Cardiac muscle cell (in vitro differentiated cells and primary cell): ENCODE measurements at places on chromosomes 3 and 15. TPM values are rescaled to one million over a fixed set of nuclear protein-coding genes. Genes with fewer than 3 reads are reported as not detected.

DNA sequence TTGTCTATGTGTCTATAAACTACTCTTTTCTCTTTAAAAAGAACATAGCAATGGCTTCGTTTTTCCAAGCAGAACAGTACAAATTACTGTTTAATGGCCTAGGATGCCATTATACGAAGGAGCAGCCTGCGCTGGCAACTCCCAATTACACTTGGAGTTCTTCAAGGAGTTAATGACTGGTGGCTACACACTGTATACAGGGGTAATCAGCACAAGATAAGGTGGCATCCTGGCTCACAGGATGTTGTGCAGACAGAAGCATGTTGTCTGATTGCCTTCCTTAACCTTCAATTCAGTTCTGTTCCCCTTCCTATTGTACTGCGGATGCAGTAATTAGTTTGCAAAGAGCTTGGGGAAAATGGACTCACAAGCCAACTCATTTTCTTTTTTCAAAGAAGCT is 250.7 kb upstream of the ROBO2 start:
- H3K4me3 ChIP-seq: no peak overlapping the region
- no peak for DNase-seq
- H3K27ac ChIP-seq: no peak overlapping the region
- H3K36me3 ChIP-seq: no peaks in the 10 kb centered on the region
- no peaks in the 10 kb centered on the region for H3K27me3 ChIP-seq
- H3K4me1 ChIP-seq: no peaks in the 10 kb centered on the region

Gene CNTN4
- total RNA-seq: 5.6 and 16.2 TPM in 2 replicates

Gene CAPN3
- 37.9 and 88.3 TPM in 2 replicates for total RNA-seq

DNA sequence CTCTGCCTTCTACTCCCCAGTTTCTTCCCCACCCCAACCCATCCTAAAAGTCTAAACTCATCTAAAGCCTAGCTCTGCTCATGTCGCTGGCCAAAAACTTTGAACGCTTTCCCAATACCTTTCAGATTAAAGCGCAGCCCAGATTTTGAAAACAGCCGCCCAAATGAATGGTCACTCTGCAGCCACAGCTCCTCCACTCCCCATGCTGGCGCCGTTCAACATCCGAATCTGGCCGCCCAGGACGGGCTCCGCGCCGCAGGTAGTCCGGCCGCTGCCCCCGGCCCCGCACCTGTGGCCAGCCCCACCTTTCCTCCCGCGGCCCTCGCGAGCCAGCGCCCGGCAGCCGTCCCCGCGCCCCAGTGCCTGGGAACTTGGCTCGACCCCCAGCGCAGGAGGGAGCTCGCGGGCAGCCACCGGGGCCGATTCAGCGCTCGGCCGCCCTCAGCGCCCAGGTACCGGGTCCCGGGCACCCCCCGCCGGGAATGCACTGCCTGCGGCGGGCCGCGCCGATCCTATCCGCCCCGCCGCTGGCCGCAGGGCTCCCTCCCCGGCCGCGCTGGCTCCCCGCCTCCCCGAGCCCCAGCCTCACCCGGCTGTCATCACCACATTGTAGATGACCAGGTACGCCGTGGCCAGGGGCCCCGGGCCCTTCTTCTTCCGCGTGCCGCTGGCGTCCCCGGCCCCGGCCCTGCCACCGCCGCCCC is 417 bp downstream of the HACD2 start:
- H3K4me3 ChIP-seq: peak overlapping the region; percentile 89
- peak overlapping the region; percentile 97 for H3K27ac ChIP-seq
- H3K36me3 ChIP-seq: peaks cover 3% of the 10 kb centered on the region
- DNase-seq: peak; percentile 44

DNA sequence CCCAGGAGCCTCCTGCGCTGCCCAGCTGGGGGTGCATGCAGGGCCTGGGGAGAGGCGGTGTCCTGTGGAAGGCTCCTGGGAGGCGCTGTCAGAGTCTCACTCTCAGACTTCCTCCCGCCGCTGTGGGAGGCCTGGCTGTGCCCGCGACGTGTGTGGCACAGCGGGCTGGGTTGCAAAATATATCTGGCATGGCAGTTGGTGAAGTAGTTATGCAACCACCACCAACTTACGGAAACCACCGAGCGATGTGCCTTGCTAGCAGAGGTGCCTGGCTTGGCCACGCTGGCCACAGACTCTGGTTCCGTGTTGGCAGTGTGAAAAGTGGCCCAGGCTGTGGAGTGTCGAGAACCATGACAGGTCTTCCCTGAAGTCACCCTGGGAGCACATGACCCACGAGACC is 30.6 kb upstream of the GATA2 start:
- no peaks in the 10 kb centered on the region for H3K36me3 ChIP-seq
- H3K27ac ChIP-seq: no peak overlapping the region
- peaks cover 9% of the 10 kb centered on the region for H3K27me3 ChIP-seq
- no peak overlapping the region for H3K4me3 ChIP-seq

Gene MOBP
- not detected in 2 replicates for total RNA-seq
